Smooth muscle cell of the brain vasculature (primary cell): ENCODE measurements at places on chromosomes 6 and 20.

DNA sequence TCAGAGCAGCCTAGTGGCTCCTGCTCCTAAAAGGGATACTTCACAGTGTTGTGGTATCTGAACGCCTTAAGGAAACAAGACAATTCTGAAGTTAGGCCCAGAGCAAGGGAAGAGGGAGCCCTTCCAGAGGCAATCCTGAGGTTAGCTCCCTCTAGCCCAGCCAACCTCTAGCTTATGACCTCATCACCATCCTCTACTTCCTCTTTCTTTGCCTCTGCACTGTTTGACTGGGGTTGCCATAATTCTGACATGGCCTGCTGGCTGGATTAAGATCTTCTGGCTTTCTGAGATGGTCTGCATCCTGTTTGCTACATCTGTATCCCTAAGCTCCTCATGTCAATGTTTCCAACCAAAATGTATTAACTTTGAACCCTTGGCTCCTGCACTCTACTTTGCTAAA lies 23.3 kb upstream of the BMP2 start:
- DNase-seq: no peak

GRCh38 chr20:54250691-54251090 lies 42.8 kb downstream of the PFDN4 start:
- DNase-seq: no peak

GRCh38 chr6:142537612-142538478 lies 236.0 kb downstream of the ADGRG6 start:
- DNase-seq: no peak

GRCh38 chr6:90273863-90274262 lies 22.8 kb downstream of the BACH2 start:
- no peak for DNase-seq

GRCh38 chr20:6768228-6769140 lies 998 bp downstream of the BMP2 start:
- DNase-seq: no peak

- no peak for DNase-seq
Observed at GRCh38 chr6:31074401-31074800, 38.0 kb downstream of the C6orf15 start.

DNA sequence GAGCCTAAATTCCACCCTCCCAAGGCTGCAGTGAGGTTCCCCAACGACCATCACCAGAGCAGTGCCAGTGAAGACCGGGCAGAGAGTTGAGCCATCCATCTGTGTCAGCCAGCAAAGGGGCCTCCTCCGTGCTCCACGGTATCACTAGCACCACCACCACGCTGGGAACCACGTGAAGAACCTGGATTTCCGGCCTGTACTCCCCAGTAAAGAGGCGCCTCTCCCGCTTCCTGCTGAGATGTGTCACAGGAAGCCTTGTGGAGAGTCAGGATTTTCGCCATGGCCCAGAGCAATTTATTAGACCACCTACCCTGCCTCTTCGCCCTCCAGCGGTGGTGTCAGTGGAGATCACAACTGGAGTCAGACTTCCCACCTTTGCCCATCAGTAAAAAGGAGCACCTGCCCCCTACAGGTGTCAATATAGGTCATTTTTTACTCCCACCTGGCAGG lies 28.8 kb downstream of the CPXM1 start:
- DNase-seq: no peak

- no peak for DNase-seq
Observed at GRCh38 chr6:159941286-159942113, 27.4 kb upstream of the IGF2R start.

DNA sequence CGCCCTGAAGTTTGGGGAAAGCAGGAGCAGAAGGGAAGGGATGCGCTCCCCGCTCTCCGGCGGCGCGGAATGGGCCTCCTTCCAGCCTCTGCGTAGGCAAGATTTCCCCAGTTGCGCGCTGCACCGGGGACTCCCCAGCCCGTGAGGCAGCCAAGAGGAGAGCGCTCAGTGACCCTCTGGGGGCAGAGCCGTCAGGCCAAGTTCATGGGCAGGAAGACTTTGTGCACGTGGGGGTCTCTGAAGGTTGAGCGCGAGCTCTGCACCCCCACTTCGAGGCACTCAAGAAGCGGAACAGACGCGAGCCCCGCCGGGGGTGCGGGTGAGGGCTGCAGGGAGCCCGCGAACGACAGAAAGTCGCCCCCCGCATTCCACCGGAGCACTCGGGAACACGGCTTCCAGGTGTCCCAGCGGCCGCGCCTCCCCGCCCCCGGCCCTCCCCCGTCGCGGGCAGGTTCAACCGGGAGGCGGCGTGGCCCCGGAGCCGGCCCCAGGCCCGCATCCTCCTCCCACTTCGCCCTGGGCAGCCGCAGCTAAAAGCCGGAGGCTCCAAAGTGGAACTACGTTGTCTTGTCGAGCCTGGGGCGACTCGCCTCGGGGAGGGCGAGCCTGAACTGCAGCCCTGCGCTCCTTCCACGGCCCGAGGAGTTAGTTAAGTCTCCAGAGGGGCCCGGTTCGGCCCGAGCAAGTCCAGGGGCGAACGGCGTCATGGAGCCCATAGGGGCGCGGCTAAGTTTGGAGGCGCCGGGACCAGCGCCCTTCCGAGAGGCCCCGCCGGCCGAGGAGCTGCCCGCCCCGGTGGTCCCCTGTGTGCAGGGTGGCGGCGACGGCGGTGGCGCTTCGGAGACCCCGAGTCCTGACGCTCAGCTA lies at the start of gene PPP1R3G:
Gene PPP1R3G (plus strand): TSS at position 561 of the 867 bp plus-strand sequence. CDS start 145 bp downstream, at position 706.
- DNase-seq: no peak

- no peak for DNase-seq
Observed at GRCh38 chr6:28943223-28943556, 19.4 kb upstream of the TRIM27 start.

DNA sequence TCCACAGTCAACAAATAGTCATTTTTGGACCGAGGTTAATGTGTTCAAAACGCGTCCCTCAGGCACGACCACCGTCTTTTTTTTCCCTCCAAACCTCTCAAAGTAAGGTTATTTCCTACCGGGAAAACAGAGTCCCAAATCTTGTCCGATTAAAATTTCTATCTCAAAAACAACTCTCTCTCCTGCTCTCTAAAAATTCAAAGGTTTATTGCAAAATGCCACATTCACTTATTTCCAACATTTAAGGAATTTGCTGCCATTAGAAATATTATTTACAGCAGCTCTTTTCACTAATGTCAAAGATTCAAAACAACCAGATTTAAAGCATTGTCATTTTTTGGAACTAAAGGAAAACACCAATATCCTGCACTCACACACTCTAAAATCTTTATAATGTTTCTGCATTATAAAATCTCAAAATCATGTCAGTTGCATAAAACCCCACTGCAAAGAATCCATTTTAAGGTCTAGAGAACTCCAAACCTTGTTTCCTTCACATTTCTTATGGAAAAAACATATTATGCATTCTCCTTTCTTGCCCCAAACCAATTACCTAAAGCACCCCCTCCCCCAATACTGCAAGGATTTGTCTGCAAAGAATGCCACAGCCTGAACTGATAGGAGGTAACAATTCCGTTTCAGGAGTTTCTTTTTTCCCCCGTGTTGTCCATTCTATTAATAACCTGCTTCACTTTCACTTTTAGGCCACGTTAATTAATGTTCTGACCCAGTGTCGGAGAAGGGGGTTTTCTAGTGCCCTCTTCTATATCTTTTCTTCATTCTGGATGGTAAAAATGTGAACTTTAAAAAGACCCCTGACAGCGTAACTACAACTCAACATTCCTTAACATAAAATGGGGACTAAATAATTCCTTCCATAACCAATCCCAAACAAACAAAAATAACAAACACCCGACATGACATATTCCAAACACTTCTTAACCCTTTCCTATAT lies 1.4 kb downstream of the NRN1 start:
- no peak for DNase-seq

DNA sequence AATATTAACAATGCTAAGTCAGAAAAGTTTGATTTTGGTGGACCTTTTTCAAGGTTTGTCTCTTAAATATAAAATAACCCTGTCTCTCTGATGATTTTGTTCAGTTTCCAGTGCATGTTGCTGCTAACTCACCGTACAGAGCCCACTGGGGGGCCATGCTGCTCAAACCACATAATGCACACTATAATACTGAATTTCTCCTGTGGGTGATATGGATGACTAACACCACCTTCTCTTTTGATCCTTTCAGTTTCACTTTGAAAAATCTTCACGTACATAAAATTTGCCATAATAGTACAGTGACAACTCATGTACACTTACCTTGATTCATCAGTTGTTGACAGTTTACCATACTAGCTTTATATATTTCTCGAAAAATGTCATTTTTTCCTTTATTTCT lies 506.6 kb upstream of the MAN1A1 start:
- DNase-seq: peak; percentile 4

DNA sequence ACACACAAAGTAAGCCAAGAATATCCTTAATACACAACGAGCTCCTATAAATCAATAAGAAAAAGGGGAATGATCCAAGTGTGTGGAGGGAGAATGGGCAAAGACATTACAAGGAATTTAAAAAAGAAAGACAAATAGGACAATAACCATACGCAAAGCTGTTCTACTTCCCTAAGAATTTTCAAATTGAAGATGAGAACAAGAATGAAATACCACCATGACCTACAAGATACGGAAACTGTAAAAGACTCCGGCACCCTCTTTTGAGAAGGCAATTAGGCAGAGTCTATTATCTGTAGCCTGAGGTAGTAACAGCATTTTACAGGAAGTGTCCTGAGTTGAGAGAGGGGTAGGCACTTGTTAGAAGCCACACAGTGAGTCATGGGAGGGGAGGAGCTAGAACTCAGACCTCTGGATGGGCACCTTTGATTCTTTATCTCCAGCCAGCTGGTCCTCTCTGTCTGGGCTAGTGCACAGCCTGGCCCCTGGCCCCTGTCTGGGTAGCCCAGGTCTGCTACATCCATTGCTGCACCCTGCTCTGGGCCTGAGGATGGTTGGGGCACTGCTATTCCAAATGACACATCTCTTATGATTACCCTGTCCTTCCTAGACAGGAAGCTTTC lies 15.3 kb downstream of the RSPO4 start:
- no peak for DNase-seq

DNA sequence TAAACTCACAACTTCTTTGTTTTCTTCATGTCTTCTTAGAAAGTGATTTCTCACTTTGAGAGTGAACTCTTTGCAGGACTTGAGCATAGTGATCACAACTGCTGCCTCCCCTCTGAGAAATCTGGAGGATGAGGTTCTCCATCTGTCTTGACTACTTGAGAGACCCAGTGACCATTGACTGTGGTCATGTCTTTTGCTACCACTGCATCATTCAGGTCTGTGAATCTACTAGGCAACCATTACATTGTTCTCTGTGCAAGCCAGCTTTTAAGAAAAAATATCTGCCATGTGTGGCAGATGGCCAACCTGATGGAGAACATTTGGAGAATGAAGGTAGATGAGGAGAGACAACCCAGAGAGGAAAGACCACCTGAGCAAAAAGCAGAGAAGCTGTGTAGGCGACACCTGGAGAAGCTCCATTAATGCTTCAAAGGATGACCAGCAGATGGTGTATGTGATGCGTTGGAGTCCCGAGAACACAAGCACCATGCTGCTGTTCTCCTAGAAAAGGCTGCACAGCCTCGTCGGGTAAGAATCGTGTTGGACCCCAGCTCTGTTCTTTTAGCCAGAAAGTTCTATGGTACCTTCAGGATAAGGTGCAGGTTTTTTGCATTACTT lies 25.1 kb upstream of the TRIM26 start:
- DNase-seq: no peak

- peak; percentile 78 for DNase-seq
Observed at GRCh38 chr6:11770546-11771466, 7.8 kb downstream of the ADTRP start.

DNA sequence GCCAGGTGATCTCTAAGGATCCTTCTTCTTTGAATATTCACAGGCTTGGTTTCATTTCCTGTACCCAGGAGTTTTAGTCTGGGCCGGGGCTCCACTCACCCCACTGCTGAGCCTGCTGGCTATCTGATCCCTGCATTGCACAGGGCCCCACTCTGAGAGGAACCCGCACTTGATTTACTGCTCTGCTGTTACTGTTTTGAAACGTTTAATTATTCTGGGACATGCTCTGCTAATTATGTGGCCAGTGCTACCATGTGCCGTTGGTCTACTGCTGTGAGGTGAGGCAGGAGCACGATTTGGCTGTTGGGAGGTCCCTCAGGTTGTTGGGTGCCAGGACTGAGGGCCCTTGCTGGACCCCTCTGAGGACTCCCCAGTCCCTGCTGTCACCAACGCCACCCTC lies 108.7 kb upstream of the SIRPA start:
- DNase-seq: no peak

DNA sequence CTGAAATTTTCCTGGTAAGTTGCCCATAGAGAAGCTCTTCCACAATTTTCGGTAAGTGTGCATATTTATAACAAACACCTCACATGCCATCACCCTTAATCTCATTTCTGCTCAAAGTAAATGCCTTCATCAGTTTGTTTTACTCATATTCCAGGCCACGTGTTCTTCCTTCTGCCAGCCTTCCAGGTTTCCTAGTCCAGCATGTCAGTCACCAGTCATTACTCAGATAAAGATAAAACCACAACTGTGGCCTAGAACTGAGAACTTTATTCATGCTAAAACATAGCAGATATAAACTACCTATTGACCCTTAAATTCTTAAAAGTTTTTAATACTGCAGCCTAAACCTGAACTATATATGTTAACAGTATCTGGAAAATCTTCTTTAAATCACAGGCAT lies 149.5 kb upstream of the SLC22A16 start:
- no peak for DNase-seq
